ENCODE measurements at places on chromosomes 4 and X.

DNA sequence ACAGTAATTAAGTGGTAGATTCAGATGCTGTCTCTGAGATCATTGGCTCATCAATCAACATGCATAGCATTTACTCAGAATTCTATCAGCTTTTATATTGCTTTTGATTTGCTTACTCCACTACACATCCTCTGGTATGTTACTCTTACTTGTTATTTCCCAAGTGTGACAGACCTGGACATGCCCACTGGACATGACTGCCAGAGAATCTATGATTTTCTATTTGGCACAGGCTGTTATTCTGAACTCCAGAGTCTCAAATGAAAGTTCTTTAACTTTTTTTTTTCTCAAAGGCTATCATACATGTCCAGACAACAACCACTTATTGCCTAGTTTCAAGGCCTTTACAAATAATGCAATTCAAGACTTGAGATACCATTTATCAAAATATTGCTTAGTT, 116.1 kb upstream of the ARHGAP24 start:
- DNase-seq, result no peak

- DNase-seq, result no peak
Measured at GRCh38 chrX:137432609-137433008, 133.3 kb upstream of the ZIC3 start.

DNA sequence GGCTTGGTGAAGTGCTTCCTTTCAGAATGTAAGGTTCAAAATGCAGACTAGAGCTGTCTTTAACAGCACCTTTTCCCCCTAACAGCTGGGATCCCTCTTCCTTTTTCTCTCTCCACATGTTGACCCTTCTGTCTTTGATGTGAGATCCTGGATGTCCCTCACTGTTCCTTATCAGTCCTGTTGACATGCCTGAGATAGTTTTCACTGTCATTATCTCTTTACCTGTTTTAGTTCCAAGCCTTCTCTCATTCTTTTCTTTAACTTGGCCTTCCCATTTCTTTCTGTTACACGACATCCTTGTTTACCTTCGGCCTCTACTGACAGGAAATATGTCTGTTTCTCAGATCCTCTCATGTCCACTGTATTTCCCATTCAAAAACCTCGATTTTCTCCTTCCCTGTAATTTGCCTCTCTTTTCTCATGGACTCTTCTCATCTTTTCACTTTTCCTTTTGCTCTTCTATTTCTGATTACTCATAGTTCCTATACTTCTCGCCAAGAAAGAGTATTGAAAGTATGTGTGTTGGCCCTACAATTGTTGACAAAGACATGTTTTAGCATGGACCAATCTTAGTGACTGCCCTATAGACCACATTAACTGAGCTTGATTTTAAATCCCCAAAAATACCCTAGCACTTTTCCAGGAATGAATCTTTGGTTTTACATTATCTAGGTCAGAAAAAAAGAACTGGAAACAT, 1.2 kb upstream of the SOWAHB start:
- no peak for DNase-seq

GRCh38 chr4:159227984-159228383, 125.1 kb downstream of the RAPGEF2 start:
- no peak for DNase-seq

GRCh38 chrX:149372866-149373265, 132.2 kb downstream of the IDS start:
- no peak for DNase-seq

DNA sequence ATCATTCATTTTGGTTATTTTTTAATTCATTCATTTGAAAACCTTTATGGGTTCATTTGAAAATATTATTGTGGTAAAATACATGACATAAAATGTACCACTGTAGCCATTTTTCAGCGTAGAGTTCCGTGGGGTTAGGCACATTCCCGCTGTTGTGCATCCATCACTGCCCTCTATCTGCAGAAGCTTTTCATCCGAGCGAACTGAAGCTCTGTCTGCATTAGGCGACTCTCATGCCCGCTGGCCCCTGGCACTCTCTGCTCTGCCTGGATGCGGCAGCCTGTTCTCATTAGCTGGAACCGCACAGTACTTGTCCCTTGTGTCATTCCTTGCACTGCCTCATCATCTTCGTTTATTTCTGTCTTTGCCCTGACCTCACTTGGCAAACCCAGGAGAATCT, 17.5 kb downstream of the CFAP99 start:
- no peak for DNase-seq

DNA sequence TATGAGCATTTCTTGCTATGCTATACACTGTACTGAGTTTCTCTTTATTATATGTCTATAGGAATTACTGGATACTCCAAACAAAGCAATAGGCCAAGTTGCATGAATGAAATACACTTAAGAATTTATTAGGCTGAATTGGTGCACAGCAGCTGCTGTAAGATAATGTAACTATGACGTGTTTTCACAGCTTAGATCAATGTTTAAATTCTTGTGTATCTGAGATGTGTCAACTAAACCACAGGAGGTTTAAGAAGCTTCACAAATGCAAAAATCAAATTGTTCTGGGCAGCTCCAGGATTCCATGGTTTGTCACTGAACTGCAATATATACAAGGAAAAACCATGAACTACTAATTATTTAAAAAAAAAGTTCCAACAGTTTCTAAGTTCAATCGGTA, 156.7 kb downstream of the MAPK10 start:
- no peak for DNase-seq

- no peak for DNase-seq
Measured at GRCh38 chr4:19776929-19777328, 474.8 kb upstream of the SLIT2 start.

DNA sequence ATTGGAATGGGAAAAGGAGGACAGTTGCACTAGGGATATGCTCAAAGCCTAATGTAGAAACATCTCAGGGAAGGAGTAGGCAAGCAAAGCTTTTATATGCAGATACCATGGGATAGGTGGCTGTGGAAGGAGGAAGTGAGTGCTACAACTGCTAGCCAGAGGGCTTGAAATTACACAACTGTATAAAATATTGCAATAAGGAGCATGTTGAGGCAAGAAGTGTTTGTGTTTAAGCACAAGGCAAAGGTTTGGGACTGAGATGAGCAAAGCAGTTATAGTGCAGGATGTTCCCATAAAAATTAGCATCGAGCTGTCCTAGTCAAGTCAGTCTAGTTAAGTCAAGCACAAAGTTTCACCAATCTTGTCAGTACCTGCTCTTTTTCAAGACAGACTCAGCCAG, 35.6 kb upstream of the DCAF8L1 start:
- DNase-seq, result no peak

- DNase-seq, result no peak
Measured at GRCh38 chr4:42310358-42310757, 86.9 kb upstream of the SHISA3 start.

GRCh38 chr4:180900781-180901180, 1342.4 kb upstream of the TENM3 start:
- DNase-seq, result no peak

GRCh38 chrX:132664273-132664672, 175.4 kb upstream of the MBNL3 start:
- DNase-seq, result no peak

- no peak for DNase-seq
Measured at GRCh38 chr4:101020956-101021355, 326.4 kb downstream of the PPP3CA start.

DNA sequence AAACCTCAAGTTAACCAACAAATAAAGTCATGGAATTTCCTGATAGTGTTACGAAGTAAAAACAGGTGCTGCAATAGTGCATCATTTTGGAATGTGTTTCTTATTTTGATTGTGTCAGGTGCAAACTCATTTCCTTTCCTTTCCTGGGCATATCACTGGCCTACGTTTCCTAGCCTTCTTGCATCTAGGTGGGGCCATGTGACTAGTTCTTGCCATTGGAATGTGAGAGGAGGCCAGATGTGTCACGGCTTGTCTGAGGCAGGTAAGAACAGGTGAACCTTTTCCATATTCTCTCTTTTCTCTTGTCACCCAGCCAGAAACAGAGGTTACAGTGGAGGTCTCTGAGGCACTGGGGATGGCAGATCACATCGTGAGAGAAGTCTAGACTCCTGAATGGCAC, 868.0 kb downstream of the RPA4 start:
- no peak for DNase-seq

DNA sequence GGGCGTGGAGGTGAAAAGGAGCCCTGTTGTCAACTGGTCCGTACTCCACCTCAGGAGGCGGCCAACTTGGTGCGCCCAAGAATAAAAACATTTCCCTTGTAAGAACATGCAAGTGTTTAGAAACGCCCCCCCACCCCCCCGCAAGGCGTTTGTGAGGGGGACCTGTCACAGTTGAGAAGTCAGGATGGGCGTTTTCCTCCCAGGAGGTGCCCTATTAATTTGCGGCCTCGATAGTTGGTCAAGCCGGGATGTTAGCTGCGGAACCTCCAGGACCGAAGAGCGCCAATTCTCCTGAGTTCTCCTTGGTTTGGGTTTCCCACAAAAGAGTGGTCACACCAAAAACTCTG, 651 bp upstream of the SAP30 start:
- peak; percentile 46 for DNase-seq

DNA sequence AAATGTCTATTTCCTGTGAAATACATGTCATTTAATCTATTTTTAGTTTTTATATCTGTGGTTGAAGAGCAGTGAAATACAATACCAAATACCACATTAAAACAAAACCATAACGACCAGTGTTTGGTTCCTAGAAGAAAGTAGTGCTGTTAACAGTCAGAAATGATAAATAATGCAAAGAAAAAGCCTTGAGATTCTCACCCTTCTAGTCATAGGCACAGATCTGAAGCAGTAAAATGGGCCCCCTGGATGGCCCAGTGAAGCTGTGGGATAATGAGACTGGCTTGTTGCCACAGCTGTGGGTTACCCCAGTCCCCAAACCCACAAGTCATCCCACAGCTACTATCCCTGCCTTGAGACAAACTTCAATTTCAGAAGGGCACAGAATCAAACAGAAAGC, 137.3 kb upstream of the RPL34 start:
- no peak for DNase-seq

GRCh38 chrX:68853665-68854251, 24.9 kb downstream of the EFNB1 start:
- DNase-seq, result no peak

- no peak for DNase-seq
Measured at GRCh38 chr4:40737879-40738278, 11.9 kb upstream of the NSUN7 start.

GRCh38 chr4:118760092-118760491, 74.9 kb downstream of the METTL14 start:
- DNase-seq, result no peak

- no peak for DNase-seq
Measured at GRCh38 chr4:153502584-153502983, 36.4 kb downstream of the TMEM131L start.

DNA sequence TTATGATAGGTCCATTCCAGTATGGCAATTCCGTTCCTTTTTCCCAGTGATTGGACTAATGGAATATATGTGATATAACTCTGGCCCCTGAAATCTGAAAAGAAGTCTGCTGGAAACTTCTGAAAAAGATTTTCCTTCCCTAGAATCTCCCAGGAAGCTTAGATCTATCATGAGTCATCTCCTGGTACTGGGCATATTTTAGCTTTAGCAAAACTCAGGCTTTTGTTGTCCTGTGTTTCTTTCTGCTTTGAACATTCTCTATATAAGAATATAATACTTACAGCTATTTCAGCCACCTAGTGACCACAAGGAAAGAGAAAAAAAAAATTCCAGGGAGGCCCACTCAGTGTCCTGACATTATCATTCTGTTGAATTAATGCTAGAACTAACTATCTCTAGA, 597.2 kb upstream of the GRIA3 start:
- DNase-seq, result no peak

DNA sequence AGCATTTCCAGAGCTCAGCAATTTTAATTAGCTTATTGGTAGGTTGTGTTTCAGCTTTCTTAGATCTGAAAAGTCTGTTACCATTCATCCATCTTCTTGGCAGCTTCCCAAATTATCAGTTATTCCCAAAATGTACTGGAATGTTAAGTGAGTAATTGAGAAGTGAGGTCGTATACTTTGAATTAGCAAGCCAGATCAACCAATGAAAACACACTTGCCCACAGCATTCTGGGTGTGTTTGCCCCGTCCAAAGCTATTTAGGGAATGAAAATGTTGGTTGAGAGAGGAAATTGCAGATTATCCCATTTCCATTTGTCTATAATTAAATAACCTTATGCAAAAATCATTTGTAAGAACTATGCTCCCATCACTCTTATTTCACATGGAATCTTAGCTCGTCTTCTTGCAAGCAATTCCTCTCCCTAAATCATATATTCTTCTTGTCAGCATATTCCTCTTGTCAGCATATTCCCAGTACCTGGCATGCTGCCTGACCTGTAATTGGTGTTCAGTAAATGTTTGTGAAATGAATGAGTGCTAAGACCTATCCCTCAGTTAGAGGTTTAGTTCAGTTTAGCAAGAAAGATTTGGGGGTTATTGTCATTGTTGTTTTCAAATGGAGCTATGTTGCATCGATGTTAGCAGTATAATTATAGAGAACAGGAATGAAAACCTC, 23.3 kb upstream of the ANTXR2 start:
- DNase-seq, result no peak

- no peak for DNase-seq
Measured at GRCh38 chr4:123477711-123478209, 81.2 kb downstream of the SPRY1 start.

- no peak for DNase-seq
Measured at GRCh38 chr4:146577111-146577510, 55.4 kb upstream of the SLC10A7 start.

- no peak for DNase-seq
Measured at GRCh38 chr4:37946503-37947179, 13.6 kb upstream of the PTTG2 start.

DNA sequence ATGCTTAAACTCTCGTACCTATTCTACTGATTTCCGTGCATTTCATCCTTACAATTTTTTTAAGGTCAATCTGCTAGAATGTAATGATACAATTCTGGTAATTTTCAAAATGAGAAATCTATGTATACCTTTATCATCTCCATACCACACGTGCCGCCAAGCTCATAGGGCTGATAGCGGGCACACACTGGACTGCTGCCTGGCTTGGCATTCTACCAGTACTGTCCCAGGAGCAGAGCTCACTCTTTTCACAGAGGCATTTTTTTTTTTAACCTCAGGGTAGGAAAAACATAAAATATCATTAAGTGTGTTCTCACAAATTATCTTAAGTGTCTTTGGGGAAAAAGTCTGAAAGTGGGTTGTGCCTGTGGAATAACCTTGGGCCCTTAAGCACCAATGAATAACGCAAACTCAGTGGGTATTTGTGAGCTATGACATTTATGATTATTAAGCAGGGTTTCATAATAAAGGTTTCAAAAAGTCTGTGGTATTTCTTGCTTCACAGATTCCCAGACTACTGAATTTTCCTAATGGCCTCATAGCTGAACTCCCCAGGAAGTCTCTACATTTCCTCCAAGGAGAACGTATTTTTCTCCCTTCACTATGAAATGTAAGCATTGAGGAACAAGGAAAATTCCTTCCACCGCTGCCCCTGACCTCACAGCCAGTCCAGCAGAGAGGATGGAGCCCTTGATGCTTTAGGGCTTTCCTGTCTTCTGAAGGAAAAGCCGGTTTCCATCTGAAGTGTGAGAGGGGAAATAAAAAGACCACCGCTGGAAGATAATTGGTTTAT, 125.2 kb downstream of the ELOVL6 start:
- DNase-seq, result no peak

- DNase-seq, result no peak
Measured at GRCh38 chr4:177356206-177356605, 46.5 kb downstream of the NEIL3 start.

Measured in activated T-helper 1 cell treated with anti-CD3 and anti-CD28 coated beads, Interleukin-2, amount 50 U/mL, for 16 hours (primary cell).